ENCODE measurements at places on chromosomes 1 and 21.

GRCh38 chr1:91765293-91765692, 120.7 kb downstream of the TGFBR3 start:
- DNase-seq: no peak

DNA sequence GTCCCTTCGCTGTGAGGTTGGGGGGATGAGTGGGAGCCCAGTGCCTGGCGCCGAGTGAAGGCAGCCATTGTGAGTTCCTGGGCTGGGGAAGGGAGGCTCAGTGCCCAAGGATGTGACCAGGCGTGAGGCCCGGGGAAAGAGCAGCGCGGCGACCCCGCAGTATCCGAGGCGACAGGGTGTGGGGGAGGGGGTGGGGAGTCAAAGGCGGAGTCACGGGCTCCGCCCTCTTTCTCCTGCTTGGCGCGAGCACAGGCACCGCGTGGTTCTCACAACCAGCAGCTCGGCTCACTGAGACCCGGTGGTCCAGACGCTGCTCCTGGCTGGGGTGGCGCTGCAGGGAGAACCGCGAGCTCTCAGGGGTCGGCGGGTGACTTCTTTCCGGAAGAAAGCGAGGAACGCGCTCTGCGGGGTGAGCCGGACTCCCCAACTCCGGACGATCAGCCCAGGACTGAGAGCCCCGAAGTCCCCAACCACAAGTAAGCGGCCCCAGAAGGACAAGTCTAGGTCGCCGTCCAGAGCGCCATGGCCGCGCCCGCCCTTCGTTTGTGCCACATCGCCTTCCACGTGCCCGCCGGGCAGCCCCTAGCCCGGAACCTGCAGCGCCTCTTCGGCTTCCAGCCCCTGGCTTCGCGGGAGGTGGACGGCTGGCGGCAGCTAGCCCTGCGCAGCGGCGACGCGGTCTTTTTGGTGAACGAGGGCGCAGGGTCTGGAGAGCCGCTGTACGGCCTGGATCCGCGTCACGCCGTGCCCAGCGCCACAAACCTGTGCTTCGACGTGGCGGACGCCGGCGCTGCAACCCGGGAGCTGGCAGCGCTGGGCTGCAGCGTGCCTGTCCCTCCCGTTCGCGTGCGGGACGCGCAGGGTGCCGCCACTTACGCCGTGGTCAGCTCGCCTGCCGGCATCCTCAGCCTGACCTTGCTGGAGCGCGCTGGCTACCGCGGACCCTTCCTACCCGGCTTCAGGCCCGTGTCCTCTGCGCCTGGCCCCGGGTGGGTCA, at the start of gene HPDL:
HPDL (plus strand) TSS at position 269 of the 997 bp plus-strand sequence; CDS start at position 523, 254 bp downstream.
- no peak for DNase-seq

- DNase-seq: no peak
These were observed 58.1 kb downstream of the ZSWIM5 start for GRCh38 chr1:45148209-45148825.

DNA sequence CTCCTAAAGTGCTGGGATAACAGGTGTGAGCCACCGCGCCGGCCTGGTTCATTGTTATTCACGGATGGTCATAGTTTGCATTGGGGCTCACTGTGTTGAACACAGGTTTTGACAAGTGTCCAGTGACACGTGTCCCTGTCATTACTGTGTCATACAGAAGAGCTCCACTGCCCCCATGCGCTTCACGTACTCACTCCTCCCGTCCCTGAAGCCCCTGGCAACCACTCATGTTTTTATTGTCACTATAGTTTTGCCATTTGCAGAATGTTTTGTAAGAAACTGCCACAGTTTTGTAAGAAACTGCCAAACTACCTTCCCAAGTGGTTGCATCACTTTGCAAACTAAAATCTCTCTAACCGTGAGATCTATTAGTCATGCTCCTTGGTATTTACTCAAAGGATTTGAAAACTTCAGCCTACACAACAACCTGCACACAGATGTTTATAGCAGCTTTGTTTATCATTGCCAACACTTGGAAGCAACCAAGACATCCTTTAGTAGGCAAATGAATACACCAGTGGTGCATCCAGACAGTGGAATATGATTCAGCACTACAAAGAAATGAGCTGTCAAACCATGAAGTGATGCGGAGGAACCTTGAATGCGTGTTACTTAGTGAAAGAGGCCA, 163.2 kb upstream of the COL6A1 start:
- DNase-seq: no peak

DNA sequence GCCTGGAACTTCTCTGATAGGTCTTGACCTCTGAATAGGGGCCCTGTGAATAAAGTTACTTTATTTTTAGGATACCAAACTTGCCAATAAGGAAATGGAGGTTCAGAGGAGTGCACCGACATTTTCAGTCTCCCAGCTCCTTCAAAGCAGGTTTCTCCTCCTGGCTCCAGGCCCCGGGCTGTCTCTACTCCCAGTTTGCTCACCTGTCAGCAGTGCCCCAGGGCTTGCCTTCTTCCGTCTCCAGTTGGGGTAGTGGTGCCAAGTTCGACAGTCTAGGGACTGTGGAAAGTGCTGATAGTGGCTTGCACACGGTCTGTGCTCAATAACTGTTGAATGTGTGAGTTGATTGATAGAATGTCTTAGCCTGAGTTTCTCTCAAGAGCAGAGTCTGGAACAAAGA, 149.2 kb downstream of the ACTL8 start:
- no peak for DNase-seq

GRCh38 chr1:1556505-1556904, 16.1 kb upstream of the TMEM240 start:
- no peak for DNase-seq

- DNase-seq: no peak
These were observed 26.2 kb downstream of the NAV1 start for GRCh38 chr1:201565024-201565730.

DNA sequence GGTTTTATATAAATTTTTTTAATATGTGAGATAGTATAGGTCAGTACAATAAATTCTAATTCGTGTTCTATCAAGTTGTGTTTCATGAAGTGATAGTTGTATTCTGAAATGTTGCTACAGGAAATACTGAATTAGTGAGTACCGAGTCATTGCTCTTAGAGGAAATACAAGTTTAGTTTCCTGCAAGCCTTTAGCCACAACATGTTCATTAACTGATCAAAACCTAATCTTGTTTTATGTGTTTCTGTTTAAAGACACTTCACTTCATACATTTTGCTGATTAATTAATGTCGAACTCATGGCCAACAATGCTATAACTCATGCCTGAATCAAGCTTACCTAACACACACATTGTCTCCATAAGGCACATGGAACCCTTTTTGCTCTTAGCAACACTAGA, 43.6 kb downstream of the LRRC7 start:
- DNase-seq: no peak

DNA sequence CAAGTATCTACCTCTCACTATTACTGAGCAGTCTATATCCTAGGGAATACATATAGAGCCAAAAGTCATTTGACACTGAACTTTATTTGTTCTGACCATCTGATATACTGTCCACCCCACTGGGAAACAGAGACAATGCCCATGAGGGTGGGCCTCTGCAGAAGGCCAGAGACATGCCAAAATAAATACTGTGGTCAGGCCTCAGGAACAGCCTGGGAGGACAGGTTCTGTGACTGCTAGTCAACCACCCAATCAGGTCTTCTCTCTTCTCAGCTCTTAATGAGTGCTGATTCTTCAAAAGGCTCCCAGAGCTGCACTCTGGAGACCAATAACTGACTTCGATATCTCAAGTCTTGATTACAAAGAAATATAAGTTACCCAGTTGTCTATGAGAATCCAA, 5.5 kb upstream of the ANKRD35 start:
- DNase-seq: no peak

GRCh38 chr1:108531444-108531843, 28.5 kb upstream of the EEIG2 start:
- DNase-seq: no peak

DNA sequence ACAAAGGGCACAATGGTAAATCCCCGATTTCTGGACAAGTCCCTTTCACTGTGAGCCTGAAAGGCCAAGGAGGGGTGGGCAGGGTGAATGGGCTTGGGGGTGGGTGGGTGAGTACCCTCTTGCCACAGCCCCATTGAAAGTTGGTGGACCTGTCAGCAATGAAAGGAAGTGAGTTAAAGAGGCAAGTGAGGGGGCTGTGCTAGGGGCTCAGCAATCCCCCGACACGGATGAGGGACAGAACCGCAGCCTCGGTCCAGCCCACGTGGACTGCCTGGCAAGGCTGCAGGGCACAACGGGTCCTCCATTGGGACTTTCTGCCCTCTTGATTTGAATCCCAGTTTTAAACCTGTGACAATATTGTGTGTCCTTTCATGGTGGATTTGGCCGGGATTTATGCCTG, 255.3 kb downstream of the FOXD2 start:
- no peak for DNase-seq

- no peak for DNase-seq
These were observed 23.6 kb downstream of the GPA33 start for GRCh38 chr1:167066333-167067122.

DNA sequence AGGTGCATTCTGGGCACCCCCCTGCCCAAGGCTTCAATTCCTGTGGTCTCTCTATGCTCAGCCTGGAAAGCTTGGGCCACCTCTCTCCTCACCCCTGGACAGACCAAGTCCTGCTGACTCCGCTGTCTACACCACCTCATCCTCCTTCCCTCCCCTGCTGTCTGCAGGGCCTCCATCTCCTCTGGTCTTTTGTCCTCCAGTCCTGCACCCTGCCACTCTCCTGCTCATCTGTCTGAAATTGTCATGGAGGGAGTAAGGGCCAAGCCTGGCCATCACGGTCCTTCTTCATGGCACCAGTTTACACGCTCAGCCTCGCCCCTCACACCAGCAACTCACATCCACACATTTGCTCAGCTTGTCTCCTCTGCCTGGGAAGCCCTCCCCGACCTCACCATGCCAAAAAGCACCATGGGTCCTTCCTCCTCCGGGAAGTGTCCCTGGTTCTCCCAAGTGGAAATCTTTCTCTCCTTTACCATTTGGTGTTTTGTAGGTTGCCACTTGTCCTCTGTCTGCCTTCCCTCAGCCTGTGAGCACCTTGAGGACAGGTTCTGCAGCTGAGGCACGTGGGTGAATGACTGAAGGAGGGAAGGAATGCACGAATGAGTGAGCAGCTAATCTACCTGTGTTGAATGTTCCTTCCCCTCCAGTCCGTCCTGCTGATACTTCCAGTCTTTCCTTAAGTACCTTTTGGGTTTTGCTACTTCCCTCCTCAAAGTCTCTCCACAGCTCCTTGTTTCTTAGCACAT, 2.1 kb upstream of the SLC2A1 start:
- DNase-seq: no peak

DNA sequence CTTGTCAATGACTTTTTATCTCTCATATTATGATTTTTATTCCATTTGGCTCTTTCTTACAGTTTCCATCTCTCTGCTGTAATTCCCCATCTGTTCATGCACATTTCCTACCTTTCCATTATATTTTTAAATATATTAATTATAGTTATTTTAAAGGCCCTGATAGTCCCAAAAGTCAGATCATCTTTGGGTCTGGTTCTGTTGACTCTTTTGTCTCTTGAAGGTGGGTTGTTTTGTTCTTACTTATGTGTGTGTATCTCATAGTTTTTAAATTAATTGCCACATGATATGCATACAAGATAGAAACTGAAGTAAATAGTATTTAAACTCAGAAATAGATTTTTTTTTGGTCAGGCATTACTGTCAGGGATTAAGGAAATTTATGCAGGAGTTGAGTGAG, 178.0 kb upstream of the AJAP1 start:
- no peak for DNase-seq

GRCh38 chr21:37677006-37677405, 239.3 kb downstream of the KCNJ6 start:
- no peak for DNase-seq

DNA sequence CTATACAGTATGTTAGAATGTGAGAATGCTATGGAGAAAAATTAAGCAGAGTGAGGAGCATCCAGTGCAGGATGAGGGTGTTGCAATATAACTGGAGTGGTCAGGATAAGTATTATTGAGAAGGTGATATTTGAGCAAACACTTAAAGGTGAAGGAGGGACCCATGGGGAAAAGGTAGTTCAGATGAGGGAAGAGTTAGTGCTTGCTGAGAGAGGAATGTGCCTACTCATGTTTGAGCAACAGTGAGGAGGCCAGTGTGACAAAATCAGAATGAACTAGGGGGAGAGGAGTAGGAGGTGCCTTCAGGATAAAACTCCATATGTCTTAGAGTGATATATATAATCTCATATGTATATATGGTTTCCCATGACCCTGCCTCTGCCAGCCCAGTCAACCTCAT, 6.2 kb upstream of the TRIM45 start:
- no peak for DNase-seq

DNA sequence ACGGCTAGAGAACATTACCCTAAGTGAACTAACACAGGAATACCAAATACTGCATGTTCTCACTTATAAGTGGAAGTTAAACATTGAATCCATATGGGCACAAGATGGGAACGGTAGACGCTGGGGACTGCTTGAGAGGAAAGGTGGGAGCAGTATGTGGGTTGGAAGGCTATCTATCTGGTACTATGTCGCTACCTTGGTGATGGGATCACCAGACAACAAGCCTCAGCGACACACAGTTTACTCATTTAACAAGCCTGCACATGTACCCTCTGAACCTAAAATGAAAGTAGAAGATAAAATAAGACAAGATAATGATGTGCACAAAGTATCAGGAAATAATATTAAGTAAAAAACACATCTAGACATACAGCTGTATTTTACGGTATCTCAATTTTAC, 819 bp downstream of the PYHIN1 start:
- no peak for DNase-seq

GRCh38 chr1:11151826-11152612, 37.1 kb upstream of the ANGPTL7 start:
- no peak for DNase-seq

- no peak for DNase-seq
These were observed 89.7 kb upstream of the VAMP3 start for GRCh38 chr1:7681401-7681800.

GRCh38 chr1:9842073-9842711, 18.4 kb upstream of the CLSTN1 start:
- DNase-seq: no peak

DNA sequence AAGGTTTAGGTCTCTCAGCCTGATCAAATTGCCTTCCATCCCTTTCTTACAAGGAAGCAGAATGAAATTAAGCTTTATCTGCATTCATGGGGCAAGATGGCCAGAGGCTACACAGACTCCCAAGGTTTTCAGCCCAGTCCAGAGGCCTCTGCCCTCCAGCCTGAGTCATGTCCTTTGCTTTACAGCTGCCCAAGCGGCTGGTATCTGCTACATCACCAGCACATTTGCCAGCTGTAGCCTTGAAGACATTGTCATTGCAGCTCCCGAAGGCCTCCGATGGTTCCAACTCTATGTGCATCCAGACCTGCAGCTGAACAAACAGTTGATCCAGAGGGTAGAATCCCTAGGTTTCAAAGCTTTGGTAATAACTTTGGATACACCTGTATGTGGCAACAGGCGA, 16.0 kb downstream of the HAO2 start:
- DNase-seq: no peak
